ENCODE measurements at places on chromosomes 16 and 17. TPM values are rescaled to one million over a fixed set of nuclear protein-coding genes. Genes with fewer than 3 reads are reported as not detected.

The PROCA1 gene
- 26.8 TPM for total RNA-seq

The VTN gene
- 0.34 TPM for total RNA-seq

- DNase-seq: no peak
- no peak overlapping the region for H3K27ac ChIP-seq
- H3K27me3 ChIP-seq: no peaks in the 10 kb centered on the region
- H3K4me3 ChIP-seq: no peak overlapping the region
- no peaks in the 10 kb centered on the region for H3K4me1 ChIP-seq
- H3K36me3 ChIP-seq: peaks cover 3% of the 10 kb centered on the region
Measured at GRCh38 chr16:1691956-1692355, 13.9 kb downstream of the JPT2 start.

DNA sequence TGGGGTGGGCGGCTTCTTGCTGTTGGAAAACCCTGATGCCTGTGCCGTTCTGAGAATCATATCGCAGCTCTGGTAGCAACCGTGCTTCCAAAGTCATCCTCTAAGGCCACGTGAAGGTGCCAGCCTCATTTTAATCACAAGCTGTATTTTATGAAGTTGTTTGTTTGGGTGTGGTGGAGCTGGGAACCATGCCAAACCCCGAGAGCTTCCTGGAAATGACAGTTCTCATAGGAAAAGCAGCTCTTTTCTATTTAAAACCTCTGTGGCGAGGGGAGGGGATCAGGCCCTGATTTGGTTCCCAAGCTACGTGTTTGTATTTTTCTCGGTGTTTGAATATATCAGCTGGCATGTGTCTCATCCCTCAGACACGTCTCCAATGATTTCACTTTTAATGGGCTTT, 21.7 kb downstream of the KNOP1 start:
- H3K27me3 ChIP-seq: no peaks in the 10 kb centered on the region
- no peak for DNase-seq
- no peaks in the 10 kb centered on the region for H3K4me1 ChIP-seq
- no peaks in the 10 kb centered on the region for H3K36me3 ChIP-seq

DNA sequence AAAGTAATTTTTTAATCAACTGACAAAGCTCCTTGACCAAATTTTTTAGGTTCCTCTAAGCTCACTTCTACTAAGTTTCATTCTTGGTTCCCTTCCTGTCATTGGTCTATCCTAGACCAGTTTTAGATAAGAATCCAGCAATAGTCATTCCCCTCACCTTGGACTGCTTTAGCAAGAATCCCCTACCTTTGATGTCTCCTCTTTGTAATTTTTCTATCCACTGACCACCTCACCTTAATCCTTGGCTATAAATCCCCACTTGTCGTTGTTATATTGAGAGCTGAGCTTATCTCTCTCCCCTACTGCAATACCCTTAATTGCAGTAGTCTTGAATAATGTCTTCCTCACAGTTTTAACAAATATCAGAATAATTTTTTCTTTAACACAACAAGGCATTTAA, 107.2 kb downstream of the USP32 start:
- H3K4me3 ChIP-seq: no peak overlapping the region
- H3K4me1 ChIP-seq: no peaks in the 10 kb centered on the region
- H3K36me3 ChIP-seq: peaks cover 9% of the 10 kb centered on the region
- no peaks in the 10 kb centered on the region for H3K27me3 ChIP-seq
- no peak for DNase-seq

Data from B cell (primary cell).